ENCODE measurements at places on chromosomes 4 and X. TPM values are rescaled to one million over a fixed set of nuclear protein-coding genes. Genes with fewer than 3 reads are reported as not detected.

The CT45A2 gene
- not detected for polyA plus RNA-seq

The MED14 gene
- polyA plus RNA-seq, result 11.6 TPM

The CYLC1 gene
- not detected for polyA plus RNA-seq

The CLCN5 gene
- polyA plus RNA-seq, result 2.9 TPM

The FAM9A gene
- not detected for polyA plus RNA-seq

The PNMA3 gene
- 0.28 TPM for polyA plus RNA-seq

The ZBED1 gene
- 13.5 TPM for polyA plus RNA-seq

The GLRA3 gene
- 0.06 TPM for polyA plus RNA-seq

The RASL11B gene
- 2.0 TPM for polyA plus RNA-seq

The MAP9 gene
- 5.1 TPM for polyA plus RNA-seq
